Kidney (tissue), 22 donors: ENCODE measurements at places on chromosomes 12 and 14.

- DNase-seq, result no peak
Measured at GRCh38 chr12:127550271-127550670, 716.7 kb upstream of the TMEM132C start.

- DNase-seq, result no peak
Measured at GRCh38 chr14:75650253-75651058, 10.2 kb downstream of the ERG28 start.

GRCh38 chr14:33726685-33727084 is 224.2 kb downstream of the EGLN3 start:
- DNase-seq, result no peak

GRCh38 chr14:96001866-96002497 is 37.2 kb upstream of the C14orf132 start:
- DNase-seq, result peak; percentile 66

- DNase-seq, result no peak
Measured at GRCh38 chr14:52846591-52846990, 55.2 kb upstream of the GNPNAT1 start.

DNA sequence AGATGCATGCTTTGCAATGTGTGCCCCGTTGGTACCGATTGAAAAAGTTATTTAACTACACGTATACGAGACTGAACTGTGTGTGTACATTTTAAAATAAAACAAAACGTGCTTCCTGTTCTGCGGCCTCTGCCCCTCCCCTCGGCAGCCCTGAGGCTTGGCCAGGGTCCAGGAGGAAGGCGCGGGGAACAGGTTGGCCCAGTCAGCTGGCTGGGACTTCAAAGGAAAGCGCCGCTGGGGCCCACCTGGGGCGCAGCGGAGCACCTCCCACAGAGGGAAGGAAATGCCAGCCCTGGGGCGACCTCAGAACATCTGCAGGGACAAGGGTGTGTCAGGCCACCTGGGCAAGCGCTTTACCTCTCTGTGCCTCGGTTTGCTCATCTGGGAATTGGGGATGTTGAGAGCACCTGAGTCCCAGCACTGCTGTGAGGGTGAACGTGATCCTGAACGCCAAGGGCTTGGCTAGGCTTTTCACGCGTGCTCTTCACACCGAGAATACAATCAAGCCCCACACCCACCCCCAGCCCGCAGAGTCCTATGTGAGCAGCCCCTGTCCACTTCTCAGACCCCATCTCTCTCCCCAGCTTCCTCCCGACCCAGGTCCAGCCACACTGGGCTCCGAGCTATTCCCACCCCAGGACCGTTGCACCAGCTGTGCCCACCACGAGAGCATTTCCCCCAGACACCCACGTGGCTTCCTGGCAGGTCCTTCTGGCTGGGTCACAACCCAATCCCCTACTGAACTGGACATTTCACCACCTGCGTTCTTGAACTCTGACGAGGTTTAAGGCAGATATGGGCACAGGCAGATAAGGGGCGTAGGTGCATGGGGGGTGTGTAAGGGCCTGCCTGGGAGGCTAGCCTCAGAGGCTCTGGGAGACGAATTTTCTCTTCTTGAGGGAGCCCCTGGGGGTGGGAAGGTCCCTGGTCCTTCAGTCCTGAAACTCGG is 41.9 kb upstream of the NCOR2 start:
- peak; percentile 88 for DNase-seq

DNA sequence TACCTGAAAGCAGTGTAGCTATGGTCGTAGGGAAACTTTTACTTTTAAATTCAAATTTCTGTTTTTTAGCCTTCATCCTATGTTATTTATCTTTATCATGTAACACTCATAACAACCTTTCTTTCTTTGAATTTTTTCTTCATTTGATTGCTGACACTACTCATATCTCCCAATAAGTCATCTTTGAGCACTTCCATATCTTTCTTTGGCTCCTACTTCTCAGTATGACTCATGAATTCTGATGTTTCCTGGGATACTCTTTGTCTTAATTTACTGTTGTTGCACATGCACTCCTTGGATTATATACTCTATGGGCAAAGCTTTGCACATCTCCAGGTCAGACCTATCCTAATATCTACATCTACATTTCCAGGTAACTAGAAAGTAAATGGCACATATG is 18.1 kb upstream of the IAPP start:
- no peak for DNase-seq

DNA sequence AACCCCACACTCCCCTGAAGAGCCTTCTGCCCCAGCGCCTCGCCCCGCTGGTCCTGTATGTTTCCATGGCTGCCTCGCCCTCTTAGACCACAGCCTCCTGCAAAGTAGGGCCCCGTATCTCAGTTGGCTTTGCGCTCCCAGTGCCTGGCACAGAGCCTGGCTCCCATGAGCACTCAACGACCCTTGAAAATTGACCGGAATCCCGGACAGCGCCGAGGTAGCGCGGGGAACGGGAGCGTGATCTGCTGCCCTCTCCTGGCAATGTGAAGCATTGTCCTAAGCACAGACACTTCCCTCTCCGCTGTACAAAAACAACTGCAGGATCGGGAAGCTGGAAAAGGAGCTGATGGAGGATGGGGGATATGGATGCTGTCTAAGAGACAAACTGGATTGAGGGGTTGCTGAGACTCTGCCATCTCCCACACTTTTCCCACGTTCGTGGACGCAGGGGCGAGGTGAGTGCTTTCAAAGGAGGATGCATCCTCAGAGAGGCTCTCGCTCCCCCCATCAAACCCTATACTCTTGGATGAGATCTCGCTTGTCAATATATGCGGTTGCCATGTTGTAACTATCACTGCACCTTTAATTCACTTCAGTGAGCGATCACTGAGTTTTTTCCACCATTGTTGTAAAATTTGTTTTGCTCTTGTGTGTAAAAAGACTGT is 10.7 kb upstream of the FKBP4 start:
- DNase-seq, result peak; percentile 81

DNA sequence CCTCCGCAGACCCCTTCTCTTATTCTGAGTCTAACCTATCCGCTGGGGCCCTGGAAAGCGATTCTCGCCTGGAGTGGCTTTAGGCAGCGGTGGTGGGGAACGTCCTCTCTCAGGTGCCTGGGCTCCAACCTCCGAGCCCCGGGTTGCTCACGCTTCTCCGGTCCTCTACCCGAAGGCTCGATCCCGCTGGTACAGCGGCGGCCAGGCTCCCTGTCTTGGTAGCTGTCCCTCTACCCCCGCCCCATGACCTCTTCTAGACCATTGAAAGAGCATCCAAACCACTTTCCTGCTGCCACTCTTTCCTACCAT is 505 bp upstream of the HEBP1 start:
- no peak for DNase-seq

- DNase-seq, result no peak
Measured at GRCh38 chr12:116885491-116885890, 4.2 kb upstream of the HRK start.

GRCh38 chr12:123132951-123133619 is 17.8 kb downstream of the PITPNM2 start:
- DNase-seq, result no peak

GRCh38 chr14:22847661-22848341 is 11.4 kb downstream of the MMP14 start:
- no peak for DNase-seq

- DNase-seq, result peak; percentile 61
Measured at GRCh38 chr14:68749487-68750475, 43.1 kb downstream of the ZFP36L1 start.

GRCh38 chr12:1348606-1349005 is 245.8 kb downstream of the FBXL14 start:
- no peak for DNase-seq

- DNase-seq, result no peak
Measured at GRCh38 chr12:40226705-40227104, 1.9 kb downstream of the LRRK2 start.

DNA sequence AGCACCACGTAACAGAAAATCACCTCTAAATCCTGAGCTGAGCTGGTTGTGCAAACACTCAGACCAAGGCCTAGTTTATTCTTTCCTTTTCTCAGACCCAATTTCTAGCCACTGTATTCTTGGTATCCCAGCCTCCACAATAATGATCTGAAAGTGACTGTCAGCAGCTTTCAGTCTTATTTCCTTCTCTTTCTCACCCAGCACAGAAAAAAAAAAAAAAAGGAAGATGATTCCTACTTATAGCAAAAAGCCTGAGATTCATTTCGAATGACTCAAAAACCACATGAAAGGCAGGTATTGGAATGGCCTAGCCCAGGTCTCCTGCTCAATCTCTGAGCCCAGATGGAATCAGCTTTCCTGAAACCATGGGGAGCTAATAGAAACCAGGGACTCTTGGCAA is 298.6 kb upstream of the PPFIA2 start:
- no peak for DNase-seq

GRCh38 chr12:16467272-16467671 is 119.8 kb downstream of the MGST1 start:
- DNase-seq, result no peak

GRCh38 chr14:68638141-68638999 is 154.5 kb downstream of the ZFP36L1 start:
- peak; percentile 46 for DNase-seq

DNA sequence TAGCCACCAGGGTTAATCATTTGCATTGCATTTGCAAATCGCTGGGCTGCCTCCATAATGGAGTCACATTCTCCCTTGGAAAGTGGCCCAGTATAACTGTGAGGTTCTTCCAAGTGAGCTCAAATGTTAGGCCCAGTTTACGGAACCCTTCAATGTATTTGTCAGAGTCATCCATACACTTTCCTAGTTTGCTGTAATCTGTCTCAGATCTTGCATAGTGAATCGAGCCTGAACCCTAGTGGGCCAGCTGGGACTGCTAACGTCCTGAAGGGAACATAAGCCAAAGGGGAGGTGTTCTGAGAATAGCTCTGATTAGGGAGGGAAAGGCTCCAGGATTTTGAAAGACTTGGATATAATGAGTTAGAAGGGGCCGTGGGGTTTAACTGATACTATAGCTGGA is 406.3 kb downstream of the SLC6A15 start:
- no peak for DNase-seq

- DNase-seq, result peak; percentile 86
Measured at GRCh38 chr14:68655021-68655831, 137.6 kb downstream of the ZFP36L1 start.

GRCh38 chr14:22829661-22830442 is at the start of gene MRPL52:
TSS of gene MRPL52 (plus strand) at chr14:22829887. CDS start at chr14:22829913, 26 bp downstream.
- DNase-seq, result peak; percentile 94

DNA sequence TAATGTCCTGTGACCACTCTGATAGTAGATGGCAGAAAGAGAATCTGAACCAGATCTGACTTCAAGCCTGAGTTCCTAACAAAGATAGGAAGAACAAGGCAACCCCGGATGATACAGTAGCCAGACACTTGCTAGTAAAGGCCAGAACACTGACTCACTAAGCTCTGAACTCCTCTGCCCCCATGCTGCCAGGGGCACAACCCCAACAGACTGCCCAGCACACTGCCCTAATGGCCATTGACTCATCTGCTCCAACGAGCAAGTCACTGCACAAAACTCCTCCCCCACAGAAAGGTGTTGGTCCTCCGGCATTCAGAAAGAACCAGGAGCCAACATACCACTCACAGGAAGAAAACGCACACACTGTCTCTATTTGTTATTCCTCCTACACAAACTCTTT is 179.6 kb upstream of the NUDT4 start:
- DNase-seq, result no peak

DNA sequence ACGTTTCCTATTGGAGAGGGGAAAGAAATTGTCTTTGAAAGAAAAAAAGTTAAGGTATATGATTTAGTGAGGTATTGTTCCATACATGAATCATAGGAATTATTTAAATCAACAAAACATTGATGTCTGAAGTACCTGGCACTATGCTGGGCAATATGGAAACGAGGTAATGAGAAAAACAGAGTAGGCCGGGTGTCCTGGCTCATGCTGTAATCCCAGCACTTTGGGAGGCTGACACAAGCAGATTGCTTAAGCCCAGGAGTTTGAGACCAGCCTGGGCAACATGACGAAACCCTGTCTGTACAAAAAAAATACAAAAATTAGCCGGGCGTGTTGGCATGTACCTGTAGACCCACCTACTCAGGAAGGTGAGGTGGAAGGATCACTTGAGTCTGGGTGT is 45.9 kb downstream of the AEBP2 start:
- no peak for DNase-seq

DNA sequence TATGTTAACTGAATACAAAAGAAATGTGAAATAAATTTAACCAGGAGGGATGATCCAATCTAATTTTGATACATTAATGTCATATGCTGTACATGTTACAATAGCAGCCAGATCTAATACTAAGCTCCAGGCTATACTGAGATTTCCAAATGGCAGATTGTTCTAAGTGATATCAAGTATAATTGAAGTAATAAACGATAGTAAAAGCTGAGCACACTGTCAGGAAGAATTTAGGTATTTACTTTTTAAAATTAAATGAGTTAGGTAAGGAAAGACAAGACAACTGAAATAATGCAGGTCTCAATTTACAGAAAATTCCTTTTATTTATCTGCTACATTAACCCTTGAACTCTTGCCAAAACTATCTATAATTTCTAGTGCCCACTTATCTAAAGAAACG is 39.9 kb downstream of the INSM2 start:
- no peak for DNase-seq

GRCh38 chr12:131529196-131530040 is 181.5 kb upstream of the SFSWAP start:
- no peak for DNase-seq

GRCh38 chr12:14846042-14846587 is 2.8 kb upstream of the ART4 start:
- no peak for DNase-seq

DNA sequence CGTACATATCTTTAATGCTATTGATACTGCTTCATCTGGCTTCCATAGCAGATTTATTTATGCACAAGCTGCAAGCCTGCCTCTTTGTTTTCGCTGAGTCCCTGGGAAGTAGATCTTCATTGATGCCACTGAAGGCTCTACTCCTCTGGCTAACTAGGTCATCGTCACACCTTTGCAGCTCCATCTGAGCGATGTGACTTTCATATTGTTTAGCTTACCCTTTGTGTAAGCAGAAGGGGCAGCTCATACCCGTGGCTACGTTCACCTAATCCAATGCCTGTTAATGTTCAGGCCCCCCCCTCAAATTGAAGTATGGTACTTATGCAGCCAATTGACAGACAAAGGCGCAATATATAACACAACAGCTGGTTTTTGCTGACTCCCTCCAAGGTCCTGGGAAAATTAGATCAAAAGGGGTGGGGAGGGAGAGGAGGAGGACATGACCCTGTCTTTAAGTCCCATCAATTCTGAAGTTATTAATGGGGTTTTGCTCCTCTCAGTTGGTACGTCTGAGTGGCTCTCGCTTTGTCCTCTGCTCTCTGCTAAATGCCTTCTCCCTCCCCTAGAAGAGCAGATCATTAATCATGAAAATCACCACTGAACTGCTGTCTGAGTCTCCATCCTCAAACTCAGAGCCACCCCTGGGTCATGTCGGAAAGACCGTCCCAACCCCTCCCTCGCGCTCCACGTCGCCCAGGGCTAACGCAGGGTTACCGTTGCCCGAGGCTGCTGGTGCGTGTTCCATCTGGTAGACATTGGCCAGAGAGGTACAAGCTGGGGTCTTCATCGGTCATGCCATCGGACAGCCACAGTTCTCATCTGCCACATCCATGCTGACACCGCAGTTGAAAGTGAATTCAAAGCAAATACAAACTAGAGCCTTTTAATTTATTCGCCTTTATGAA is 128.8 kb downstream of the ADGRD1 start:
- peak; percentile 42 for DNase-seq
